ENCODE measurements at places on chromosomes 11 and 22. TPM values are rescaled to one million over a fixed set of nuclear protein-coding genes. Genes with fewer than 3 reads are reported as not detected.

ZNF70 gene
- 9.0 TPM for total RNA-seq

OR51M1 gene
- not detected for total RNA-seq

DNA sequence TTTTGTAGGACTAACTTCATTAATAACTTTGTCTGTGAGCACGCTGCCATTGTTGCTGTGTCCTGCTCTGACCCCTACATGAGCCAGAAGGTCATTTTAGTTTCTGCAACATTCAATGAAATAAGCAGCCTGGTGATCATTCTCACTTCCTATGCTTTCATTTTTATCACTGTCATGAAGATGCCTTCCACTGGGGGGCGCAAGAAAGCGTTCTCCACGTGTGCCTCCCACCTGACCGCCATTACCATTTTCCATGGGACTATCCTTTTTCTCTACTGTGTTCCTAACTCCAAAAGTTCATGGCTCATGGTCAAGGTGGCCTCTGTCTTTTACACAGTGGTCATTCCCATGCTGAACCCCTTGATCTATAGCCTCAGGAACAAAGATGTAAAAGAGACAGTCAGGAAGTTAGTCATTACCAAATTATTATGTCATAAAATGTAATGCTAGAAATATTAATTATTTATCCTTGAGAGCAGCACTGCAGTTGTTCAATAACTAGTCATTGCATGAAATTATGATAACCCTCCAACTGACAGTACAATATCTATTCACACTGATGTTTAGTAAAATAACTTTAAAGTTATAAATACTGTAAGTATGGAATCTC is 46.4 kb upstream of the OR5D13 start:
- no peak for DNase-seq

DNA sequence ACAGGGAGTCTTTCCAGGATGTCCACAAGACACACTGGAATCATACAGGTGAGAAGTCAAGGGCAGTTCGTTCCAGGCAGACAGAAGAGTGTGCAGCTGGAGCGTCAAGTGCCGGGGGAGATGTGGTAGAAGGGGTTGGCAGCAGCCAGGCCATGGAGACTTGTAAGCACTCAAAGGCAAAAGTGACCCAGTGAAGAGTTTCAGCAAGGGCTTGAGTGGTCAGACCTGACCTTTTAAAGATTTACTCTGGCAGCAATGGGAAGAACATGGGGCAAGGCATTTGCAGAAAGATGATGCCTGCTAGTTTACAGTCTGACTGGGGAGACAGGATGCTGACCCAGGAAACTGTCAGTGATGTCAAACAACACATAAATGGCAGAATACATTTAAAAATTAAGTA is 29.0 kb downstream of the P4HA3 start:
- DNase-seq = no peak

GRCh38 chr11:66346476-66347424 is 679 bp downstream of the B4GAT1 start:
- DNase-seq = peak; percentile 42

GRCh38 chr22:37122598-37123180 is 13.2 kb upstream of the TMPRSS6 start:
- no peak for DNase-seq

DCHS1 gene
- total RNA-seq = 91.5 TPM

GRCh38 chr11:110410651-110411050 is 19.1 kb upstream of the FDX1 start:
- no peak for DNase-seq

- DNase-seq = no peak
Observed at GRCh38 chr11:2302896-2303626, 1.2 kb downstream of the TSPAN32 start.

Data from glutamatergic neuron (in vitro differentiated cells).